ENCODE measurements at places on chromosomes 1 and 21. TPM values are rescaled to one million over a fixed set of nuclear protein-coding genes. Genes with fewer than 3 reads are reported as not detected.

GRCh38 chr1:221435504-221435904, 306.4 kb downstream of the DUSP10 start:
- peaks cover 4% of the 10 kb centered on the region for H3K4me1 ChIP-seq
- H3K36me3 ChIP-seq: no peaks in the 10 kb centered on the region
- no peak for DNase-seq
- H3K27me3 ChIP-seq: no peaks in the 10 kb centered on the region
- no peak overlapping the region for H3K27ac ChIP-seq
- no peak overlapping the region for H3K4me3 ChIP-seq

DNA sequence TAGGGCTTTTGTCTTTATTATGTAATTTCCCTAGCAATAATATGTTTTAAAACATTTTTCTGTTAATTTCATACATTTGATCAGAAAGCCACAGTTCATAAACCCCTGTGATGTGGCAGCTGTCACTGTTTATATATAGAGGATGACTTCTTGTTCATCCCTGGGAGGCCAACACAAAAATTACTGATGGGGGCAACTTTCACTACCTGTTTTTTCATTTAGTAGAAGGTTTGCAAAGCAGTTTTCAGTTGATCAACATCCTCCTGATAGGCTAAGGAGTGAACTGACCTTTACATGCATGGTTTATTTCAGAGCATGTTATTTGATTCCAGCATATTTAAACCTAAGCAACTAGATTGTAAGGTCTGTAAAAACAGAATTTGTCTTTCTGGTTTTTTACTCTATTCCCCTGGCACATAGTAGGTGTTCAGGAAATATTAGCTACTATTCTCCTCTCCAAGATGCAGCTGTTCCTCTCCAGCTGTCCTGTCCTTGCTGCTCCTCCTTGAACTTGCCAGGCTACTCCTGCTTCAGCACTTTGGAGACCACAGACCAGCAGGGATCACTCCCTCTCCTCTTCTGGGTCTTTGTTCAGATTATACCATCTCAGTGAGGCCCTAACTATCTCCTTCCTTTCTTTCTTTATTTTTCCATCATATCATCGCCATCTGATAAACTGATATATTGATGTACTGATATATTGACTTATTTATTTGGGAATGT, 54.7 kb downstream of the ROR1 start:
- no peak overlapping the region for H3K27ac ChIP-seq
- H3K4me3 ChIP-seq: no peak overlapping the region
- peaks cover 2% of the 10 kb centered on the region for H3K4me1 ChIP-seq
- no peaks in the 10 kb centered on the region for H3K27me3 ChIP-seq

DNA sequence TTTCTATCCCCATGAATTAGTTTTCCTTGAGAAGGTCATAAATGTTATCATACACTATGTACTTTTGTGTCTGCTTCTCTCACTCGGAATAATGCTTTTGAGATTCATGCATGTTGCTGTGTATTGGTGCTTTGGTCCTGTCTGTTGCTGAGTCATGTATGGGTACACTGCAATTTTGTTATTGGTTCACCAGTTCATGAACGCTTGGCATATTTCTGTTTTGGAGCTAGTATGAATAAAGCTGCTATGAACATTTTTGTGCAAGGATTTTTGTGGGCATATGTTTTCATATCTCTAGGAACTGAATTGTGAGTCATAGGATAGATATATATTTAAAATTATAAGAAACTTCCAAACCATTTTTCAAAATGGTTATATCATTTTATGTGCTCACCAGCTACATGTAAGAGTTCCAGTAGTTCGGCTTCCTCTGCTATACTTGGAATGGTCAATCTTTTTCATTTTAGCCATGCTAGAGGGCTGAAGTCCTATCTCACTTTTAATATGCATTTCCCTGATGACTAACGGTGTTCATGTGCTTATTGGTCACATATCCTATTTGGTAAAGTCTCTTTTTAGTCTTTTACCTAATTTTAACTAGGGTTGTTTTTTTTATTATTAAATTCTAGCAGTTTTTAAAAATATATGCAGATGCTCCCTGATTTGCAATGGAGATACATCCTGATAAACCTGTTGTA, 38.2 kb downstream of the ETS2 start:
- H3K27me3 ChIP-seq: no peaks in the 10 kb centered on the region
- H3K36me3 ChIP-seq: no peaks in the 10 kb centered on the region
- H3K4me1 ChIP-seq: peaks cover 3% of the 10 kb centered on the region
- H3K27ac ChIP-seq: no peak overlapping the region
- no peak for DNase-seq

DNA sequence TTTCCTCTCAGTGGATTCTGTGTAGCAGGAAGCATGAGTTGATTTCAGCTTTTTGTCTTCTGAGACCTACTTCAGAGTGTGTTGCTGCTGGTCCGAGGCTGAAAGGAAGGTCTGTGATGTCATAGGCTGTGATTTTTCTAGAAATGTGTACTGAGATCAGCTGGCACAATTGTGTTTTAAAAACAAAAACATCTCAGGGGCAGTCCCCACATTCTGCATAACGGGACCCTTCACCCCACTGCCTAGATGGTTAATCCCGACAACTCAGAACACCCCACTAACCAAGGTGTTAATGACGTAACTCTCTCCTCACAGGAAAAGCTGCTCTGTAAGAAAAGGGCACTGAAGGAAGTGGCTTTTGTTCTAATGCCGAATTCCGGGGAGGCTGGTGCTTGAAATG, 59.8 kb upstream of the PPP2R5A start:
- no peaks in the 10 kb centered on the region for H3K27me3 ChIP-seq
- H3K4me3 ChIP-seq: no peak overlapping the region
- H3K27ac ChIP-seq: no peak overlapping the region
- no peak for DNase-seq
- 0 out of 2 replicates have a peak, but pooled peaks cover 4% of the 10 kb centered on the region for H3K4me1 ChIP-seq

GRCh38 chr1:36384542-36385409, 948 bp downstream of the STK40 start:
- H3K4me1 ChIP-seq: peaks cover 17% of the 10 kb centered on the region
- H3K27ac ChIP-seq: 0 out of 2 replicates have a peak overlapping the region, but pooled peaks have one; percentile 6
- no peaks in the 10 kb centered on the region for H3K36me3 ChIP-seq

Gene CD247
- total RNA-seq: 2.2 TPM

Gene AMY1A
- total RNA-seq: not detected

Gene LDLRAD2
- total RNA-seq: 0.94 TPM

Gene HLCS
- total RNA-seq: 14.2 TPM
